ENCODE measurements at places on chromosomes 7 and 10.

GRCh38 chr10:77236700-77237099 lies 400.9 kb downstream of the KCNMA1 start:
- no peak for DNase-seq

DNA sequence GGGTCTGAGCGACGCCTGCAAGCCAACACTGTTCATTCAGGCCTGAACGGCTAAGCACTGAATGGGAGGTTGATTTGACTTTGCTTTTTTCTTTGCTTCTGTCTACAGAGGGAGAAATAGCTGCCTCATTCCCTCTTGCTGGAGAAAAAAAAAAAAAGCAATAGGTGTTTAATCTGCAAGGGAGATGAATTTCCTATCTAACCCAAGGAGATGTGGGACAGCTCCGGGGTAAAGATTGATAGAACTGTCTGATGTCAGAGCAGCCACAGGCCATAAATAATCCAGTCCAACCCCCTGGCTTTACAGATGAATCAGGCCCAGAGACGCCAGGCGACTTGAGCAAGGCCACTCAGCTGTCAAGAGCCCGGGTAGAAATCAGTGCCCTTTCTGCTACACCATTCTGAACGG lies 168.0 kb downstream of the ARHGAP12 start:
- no peak for DNase-seq

GRCh38 chr7:7439564-7439963 lies 96.1 kb downstream of the COL28A1 start:
- no peak for DNase-seq

DNA sequence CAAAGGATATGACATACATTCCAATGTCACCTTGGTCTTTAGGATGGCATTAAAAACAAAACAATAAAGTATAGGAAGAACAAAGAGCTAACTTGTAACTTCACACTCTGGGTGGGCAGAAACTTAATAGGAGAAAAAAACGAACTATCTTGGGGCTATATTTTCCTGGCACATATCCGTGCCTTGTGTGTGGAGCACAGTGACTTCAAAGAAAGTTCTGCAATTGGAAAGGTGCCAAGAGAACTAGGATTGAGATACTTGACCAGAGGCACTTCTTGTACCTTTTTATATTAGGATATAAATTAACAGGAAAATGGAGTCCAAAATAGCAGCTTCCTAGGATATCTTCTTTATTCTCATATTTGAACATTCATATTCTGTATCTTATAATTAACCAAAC lies 148.4 kb downstream of the SEMA3D start:
- no peak for DNase-seq

GRCh38 chr10:24873281-24873683 lies 79.1 kb downstream of the PRTFDC1 start:
- DNase-seq, result no peak

- no peak for DNase-seq
Observed at GRCh38 chr7:150520145-150520544, 5.5 kb downstream of the GIMAP7 start.

- no peak for DNase-seq
Observed at GRCh38 chr7:85320699-85321476, 134.0 kb upstream of the SEMA3D start.

- DNase-seq, result no peak
Observed at GRCh38 chr10:89637113-89637512, 7.9 kb downstream of the PANK1 start.

DNA sequence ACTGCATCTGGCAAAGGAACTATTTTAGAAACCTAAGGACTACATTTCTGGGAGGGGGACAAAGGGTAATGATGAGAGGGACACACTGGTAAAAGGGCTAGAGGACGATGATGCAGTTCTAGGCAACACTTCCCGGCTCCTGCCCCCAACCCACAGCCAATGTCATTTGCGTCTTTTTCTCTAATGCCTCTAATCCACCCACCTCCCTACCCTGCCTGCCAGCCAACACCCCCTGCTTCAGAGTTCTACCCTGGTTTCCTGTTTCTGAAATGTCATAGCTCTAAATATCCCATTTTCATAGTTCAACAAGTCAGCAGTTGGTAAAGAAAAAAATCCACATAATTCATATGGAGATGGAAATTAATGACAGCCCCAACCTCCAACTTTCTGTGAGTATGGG lies 79.0 kb downstream of the KIAA1549 start:
- DNase-seq, result no peak

DNA sequence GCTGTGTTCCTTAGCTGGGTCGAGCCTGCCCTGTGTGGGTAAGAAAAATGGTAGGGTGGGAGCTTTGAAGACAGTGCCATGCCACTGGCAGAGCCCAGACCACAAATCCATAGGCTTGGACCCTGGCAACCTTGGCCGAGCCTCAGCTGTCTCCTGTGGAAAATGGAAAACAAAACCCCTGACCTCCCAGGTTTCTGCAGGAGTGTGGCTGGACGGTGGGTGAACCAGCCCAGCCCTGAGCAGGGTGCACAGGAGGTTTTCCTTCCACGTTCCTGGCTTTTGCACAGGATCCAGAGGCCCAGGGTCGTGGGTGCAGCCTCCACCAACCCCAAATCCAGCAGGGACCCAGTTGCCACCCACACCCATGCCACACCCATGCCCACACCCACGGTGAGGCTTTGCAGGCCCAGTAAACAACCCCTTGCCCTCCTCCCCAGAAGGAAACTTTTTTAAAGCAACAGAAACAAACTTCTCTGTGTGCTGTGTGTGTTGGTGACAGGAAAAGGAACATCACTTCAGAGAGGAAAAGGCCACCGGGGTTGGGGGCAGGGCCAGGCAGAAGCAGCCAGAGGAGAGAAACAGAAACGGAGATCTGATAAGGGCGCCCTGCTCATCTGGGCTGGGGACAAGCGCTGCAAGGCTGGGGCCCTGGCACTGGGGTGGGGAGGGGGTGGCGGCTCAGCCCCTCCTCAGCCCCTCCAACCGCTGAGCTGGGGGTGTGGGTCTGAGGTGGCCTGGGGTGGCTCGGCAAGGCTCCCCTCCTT lies 20.7 kb upstream of the ZMIZ1 start:
- no peak for DNase-seq

- no peak for DNase-seq
Observed at GRCh38 chr10:77494327-77494726, 143.3 kb downstream of the KCNMA1 start.

DNA sequence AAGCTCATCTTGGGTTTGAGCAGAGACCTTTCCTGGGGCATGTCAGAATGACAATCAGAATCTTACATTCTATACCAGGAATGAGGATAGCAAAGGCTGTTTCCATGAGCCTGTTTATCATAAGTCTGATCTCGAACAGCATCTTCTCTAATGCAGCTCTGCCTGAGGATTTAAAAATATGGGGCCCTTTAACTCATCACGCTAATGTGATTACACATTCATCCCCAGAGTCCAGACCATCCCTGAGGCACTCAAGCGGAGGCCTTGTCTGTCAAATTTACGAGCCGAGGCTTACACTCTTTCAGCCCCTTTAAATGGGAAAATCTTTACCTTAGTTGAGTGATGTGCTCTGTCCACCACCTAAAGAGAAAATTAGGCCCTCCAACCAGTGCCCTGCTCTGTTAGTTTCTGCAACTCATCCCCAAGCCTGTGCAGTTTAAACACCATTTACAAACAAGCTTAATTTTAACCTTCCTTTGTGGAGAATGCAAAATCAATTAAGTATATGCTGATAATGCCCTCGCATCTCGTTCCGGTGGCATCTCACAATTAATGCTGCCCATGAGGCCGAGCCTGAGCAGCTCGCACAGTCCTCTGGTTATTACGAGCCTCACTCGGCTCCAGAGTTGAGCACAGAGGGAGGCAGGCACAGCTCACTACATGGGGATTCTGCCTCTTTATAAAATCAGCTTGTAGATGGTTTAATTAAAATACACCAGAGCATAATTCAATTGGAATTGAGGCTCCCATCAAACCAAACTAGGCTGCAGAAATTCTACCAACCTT lies 16.0 kb downstream of the CHST15 start:
- DNase-seq, result no peak

GRCh38 chr10:71909399-71910083 lies 54.7 kb upstream of the CHST3 start:
- DNase-seq, result no peak

- DNase-seq, result no peak
Observed at GRCh38 chr10:67107670-67108069, 181.8 kb downstream of the LRRTM3 start.

DNA sequence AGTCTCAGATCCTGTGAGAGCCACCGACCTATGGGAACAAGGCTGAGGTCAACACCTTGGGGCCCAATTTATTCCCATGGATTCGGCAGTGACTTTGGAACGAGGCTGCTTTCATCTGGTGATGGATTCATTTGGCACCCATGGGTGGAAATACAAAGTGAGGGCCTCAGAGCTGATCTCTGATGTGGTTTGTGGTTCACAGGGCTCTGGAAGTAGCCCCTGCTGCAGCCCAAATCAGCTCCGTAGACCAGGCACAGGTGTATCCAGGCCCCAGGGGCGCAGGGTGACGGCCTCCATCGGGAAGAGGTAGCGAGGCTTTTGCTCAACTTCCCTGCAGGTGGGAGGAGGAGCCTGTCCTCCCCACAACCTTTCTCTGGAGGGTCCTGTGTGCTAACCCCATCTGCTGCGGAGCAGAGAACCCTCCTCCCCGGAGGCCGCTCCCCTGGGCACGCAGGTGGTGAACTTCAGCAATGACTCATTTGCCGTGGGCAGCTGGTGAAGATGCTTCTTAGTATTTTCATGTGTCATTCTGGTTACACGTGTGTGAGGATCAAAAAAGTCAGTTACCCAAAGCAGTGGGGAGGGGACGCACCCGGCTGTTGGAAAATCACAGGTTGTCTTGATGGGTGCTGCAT lies 7.5 kb upstream of the JAKMIP3 start:
- DNase-seq, result no peak

DNA sequence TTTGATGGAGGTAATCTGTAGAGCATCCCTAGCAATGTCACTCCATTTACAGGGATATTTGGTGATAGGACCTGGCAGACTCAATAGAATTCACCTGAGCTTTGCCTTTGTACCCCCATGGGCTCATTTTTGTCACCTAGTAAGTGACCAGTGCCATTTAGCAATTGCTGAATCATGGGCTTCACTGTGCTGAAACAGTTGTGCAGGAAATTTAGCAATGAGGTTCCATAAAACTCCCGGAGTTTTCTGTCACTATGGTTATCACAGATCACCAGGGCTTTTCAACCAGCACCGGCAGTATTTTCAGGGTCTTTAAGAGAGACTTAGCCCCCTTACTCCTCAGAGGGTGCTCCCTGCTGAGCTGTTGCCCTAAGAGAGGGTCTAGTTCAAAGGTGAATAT lies 40.2 kb downstream of the FAS start:
- DNase-seq, result no peak

DNA sequence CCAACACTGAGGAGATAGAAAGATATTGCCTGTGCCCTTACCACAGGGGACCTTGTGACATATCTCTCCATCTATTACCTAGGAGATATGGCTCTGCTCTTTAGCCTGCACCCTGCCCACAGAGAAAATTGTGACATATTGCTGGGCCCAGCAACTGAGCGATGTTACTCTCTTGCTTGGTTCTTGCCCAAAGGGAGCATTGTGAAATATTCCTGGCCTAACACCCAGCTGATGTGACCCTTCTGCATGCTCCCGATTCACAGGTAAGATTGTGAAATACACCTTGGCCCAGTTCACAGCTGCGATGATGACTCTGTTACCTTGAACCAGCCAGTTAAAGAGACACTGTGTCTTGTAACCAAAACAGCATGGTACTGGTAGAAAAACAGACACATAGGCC lies 37.2 kb upstream of the ZNF107 start:
- no peak for DNase-seq

DNA sequence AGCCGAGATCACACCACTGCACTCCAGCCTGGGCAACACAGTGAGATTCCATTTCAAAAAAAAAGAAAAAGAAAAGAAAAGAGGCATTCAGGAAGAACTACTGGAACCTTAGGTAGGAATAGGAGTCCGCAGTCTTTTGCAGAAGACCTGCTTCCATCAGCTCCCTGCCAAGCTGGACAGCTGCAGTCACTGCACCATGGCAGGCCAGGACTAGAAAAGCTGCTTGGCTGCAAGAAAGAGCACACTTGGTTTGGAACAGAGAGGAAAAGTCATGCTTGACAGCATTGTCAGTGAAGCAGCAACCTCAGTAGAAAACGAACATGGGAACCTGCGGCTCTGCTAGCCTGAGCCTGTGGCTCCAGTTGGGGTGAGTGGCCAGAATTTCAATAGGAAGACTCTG lies 104.3 kb downstream of the MARCHF5 start:
- DNase-seq, result no peak

- DNase-seq, result no peak
Observed at GRCh38 chr10:18185621-18186020, 45.4 kb downstream of the CACNB2 start.

GRCh38 chr10:7272008-7272407 lies 138.8 kb downstream of the SFMBT2 start:
- DNase-seq, result peak; percentile 33

DNA sequence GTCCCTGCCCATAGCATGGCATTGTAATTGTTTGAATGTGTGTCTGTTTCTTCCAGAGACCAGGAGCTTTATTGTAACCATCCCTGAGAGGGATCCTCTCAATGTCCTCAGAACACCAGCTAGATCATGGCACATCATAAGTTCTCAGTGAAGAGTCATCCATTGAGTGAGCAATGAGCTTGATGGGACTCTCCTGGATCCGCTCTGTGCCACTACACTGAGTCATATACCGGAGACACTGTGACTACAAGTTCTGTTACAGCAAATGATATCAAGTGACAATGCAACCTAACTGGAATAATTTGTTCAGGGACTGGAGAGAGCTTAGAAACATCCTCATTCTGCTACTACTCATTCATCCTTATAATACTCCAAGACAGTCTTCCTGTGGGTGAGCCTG lies 25.1 kb downstream of the MRPS24 start:
- DNase-seq, result no peak

DNA sequence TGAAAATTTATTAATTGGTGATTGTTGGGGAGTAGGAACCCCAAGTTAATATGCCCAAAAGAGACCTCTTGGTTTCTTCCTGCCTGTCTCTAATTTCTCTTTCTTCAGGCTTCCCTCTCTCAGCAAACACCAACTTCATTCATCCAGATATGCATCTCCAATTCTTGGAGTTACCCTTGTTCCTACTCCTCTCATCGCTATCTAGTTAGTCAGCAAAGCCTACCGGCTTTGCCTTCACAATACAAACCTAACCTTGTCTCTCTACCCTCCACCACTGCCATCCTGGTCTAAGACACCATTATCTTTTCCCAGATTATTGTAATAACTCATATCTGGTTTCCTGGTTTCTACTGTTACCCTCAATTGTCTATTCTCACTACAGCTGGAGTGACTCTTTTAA lies 47.9 kb downstream of the MRPL32 start:
- DNase-seq, result no peak

GRCh38 chr10:49220031-49220430 lies 31.8 kb upstream of the TMEM273 start:
- no peak for DNase-seq

GRCh38 chr7:23185980-23186379 lies 4.1 kb downstream of the NUP42 start:
- no peak for DNase-seq

DNA sequence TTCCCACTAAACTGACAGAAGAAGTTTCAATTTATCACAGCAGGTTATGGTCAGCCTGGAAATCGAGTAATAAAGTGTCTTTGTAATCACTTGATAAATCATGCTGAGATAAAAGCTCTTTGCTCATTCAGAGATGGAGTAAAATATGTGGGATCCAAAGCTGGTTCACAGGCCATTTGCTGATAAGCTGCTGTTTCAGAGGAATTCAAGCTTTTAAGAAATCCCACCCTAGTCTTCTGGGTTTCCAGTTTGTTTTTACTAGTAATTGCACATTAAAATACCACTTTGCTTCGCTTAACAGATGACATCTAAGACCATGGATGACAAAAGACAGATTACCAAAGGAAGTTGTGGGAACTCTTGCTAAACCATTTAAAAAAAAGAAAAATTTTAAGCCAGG lies 37.4 kb upstream of the CDK6 start:
- DNase-seq, result no peak

Data from immature natural killer cell (primary cell).